Stimulated activated naive CD4-positive, alpha-beta T cell treated with Interleukin-2 at 50 U/mL for 16 hours (primary cell): ENCODE measurements at places on chromosomes 1 and 21.

DNA sequence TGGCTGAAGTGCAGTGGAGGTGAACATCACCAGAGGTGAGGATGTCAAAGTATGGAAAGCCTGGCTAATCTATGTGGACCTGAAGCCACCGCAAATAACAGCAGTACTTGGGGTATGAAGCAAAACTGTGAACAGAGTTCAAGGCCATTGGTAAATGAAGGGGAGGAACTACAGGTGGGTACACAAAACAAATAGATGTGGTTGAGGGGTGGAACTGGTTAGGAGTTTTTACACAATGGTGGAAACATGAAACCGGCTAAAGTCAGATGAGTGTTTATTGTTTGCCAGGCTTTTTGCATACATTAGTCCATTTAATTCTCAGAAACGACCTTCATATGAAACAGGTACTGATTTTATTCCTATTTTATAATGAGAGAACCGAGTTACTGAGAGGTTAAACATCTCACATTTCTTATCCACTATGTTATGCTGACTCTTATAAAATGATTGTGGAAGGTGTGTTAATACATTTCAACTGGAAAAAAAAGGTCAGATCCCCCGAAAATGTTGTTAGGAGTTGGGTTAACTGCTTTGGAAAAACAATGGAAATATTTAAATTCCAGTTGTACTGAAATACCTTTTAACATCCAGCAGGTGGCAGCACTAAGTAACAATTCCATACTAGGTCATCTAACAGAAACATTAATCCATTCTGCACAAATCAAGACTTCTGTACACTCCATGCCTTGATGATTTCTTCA is 44.3 kb upstream of the GTF2B start:
- DNase-seq: no peak

DNA sequence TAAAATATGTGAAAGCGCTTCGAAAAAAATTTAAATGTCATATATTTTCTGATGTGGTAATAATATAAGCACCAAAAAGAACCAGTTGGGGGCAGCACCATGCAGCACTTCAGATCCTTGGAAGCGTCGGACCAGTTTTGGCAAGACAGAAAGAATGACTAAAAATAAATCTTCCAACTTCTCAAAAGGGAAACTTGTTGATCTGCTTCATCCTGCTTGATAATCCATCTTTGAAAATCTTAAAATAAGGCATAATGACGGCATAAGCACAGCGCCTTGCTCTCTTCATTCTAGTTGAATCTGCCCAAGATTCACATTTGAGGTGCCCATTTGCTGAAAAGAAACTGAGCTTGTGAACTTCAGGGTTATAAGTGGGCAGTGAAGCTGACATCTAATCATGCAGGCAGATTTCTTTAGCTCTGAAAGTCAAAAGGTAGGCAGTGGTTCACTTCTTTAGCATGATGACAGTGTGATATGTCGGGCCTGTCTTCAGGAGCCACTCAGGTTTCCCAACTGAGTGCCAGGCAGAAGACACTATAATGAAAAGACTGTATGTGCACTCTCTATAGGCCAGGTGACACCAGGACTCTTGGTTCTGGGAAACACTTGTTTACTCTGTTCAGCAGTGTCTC is 19.8 kb upstream of the MUTYH start:
- DNase-seq: peak; percentile 14

DNA sequence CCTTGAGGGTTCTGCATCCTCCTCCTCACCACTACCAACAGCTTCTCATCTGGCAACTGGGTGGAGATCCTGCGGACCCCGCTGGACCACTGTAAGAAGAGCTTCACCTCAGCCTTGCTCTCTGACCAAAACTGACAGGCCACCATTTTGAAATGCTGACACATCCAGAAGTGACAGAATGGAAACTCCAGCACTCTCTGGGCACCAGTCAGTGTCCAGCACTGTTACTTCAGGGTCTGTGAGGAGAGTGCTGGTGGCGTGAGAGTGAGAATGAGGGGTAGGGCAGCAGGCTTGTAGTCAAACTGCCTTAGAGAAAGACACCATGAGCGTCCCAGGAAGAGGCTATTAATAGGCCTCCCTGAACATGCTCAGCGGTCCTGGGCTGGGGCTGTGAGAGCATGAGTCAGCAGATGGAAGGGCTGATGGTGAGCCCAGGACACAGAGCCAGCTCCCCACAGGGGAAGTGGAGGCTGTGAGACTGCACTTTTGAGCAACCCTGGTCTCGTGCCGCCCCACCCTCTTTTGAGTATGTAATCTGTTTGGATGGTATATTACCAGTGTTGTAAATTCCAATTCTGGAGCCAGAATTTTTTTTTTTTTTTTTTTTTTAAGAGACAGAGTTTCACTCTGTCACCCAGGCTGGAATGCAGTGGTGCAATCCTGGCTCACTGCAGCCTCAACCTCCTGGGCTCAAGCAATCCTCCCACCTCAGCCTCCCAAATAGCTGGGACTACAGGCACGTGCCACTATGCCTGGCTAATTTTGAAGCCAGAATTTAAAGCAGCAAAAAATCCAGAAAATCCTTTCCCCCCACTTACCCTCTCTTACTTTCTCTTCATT is 34.4 kb upstream of the SLC30A1 start:
- no peak for DNase-seq

- no peak for DNase-seq
These were observed 7.2 kb downstream of the CNIH3 start for GRCh38 chr1:224623310-224623714.

DNA sequence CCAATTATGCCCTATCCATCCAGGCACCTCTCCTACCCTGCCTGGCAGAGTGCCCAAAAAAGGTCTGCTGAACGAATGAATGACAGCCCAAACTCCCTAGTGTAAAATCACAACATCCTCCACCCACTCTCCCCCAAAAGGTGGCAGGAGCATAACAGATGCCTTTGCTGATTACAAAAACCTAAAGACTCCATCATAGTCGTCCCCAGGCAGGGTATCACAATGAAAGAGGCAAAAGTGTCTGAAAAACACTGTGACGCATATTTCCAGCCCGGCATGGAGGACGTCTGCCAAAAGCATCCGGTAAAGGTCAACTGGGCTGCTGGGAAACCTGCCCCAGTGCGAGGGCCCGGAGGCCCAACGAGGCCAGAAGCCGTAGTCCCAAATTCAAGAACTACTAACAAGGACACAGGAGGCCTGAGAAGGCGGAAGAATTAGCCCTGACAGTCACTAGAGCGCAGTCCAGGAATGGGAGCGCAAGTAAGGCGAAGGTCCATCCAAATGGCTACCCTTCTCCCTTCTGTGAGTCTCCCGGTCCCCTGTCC is 576 bp downstream of the SMIM12 start:
- DNase-seq: peak; percentile 29

GRCh38 chr1:240091614-240092300 is at the start of gene FMN2:
Gene FMN2, plus strand, starts transcription at chr1:240091883. Its CDS starts 227 bp downstream, at chr1:240092110.
- DNase-seq: no peak

DNA sequence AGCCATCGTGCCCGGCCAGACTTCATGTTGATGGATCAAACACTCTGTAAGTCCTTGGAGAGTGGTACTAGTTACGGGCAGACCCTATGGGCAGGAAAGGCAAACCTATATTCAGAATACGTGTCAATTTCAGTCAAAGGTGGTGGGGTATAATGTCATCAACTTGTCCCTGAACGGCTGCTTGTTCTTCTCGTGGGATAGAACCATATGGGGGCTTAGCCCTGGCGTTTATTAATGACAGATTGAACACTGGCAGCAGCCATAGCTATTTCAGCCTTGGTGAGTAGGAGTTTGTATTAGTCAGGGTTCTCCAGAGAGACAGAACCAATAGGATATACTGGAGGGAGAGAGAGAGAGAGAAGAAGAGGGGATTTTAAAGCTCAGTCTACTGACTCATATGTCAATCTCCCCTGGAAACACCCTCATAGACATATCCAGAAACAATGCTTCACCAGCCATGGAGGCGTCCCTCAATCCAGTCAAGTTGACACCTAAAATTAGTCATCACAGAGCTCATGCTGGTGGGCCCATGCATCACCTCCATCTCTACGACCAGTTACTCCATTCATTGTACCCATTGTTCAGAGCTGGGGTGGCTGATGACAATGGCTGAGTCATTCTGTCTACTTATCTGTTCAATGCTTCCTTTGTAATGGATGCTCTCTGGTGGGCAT is 16.1 kb upstream of the AQP10 start:
- DNase-seq: peak; percentile 45

GRCh38 chr1:231839999-231840398 is 213.4 kb downstream of the DISC1 start:
- DNase-seq: no peak

GRCh38 chr21:17536381-17536780 is 23.5 kb downstream of the CXADR start:
- no peak for DNase-seq

DNA sequence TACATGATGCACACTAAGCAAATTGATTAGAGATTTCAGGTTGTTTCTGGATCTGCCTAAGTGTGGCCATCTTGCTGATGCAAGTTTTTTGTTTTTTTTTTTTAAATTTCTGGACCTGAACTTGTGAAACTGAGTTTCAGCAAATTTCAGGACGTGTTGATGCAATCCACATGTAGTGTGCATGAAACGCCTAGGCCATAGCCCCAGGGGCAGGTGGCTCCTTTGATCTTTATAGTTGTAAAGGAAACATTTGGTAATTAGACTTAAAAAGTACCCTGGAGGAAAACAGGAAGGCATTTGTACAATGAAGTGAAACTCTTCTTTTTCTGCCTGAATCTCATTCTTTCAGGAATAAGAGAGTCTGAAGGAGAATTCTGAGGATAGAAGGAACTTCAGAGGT is 162.2 kb upstream of the LHX8 start:
- DNase-seq: no peak

DNA sequence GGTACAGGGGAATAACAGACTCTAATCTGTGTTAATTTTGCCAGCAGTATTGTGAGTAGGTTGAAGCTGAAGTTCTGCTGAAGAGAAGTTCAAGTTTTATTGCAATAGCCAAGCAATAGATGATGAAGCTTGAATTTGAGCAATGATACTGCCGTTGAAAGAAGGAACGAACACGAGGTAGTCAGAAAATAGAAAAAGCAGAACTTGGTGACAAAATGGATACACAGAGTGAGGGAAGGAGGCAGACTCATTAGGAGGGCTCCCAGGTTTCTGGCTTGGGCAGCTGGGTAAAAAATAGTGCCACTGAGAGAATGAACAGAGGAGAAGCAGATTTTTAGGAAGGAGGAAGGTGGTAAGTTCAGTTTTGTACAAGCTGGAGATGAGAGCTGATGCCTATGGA is 22.3 kb upstream of the AGO1 start:
- DNase-seq: no peak

GRCh38 chr1:89883030-89883379 is 62.2 kb downstream of the LRRC8D start:
- DNase-seq: no peak
